ENCODE measurements at places on chromosomes 1 and 21. TPM values are rescaled to one million over a fixed set of nuclear protein-coding genes. Genes with fewer than 3 reads are reported as not detected.

Gene LRRC71
- total RNA-seq = 0.13 TPM

Gene SPATA46
- not detected for total RNA-seq

Gene ASCL5
- total RNA-seq = not detected

Gene FAM43B
- 0.79 TPM for total RNA-seq

Gene CD48
- 162 TPM for total RNA-seq

Gene EPHA10
- not detected for total RNA-seq

Gene PLA2G2D
- 0.92 TPM for total RNA-seq

Gene ADSS2
- total RNA-seq = 41.5 TPM

Gene KIF21B
- total RNA-seq = 30.0 TPM

All from spleen (tissue), 13 donors.